Kidney tubule cell (primary cell): ENCODE measurements at places on chromosomes 4 and X.

DNA sequence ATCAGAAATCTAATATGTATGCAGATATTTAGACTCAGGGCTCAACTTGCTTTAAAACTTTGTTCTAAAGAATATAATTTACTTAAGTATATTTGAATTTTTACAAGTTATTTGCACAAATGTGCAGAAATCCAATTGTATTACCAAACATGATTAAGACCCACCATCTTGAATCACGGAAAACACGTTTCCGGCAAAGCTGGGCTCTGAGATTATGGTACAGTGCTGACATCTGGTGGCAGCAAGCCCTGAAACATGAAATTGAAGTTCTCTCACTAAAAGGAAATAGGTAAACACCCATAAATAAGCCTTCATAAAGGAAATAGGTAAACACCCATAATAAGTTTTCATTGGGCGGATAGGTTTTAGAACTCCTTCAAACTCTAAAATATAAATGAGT is 98.3 kb upstream of the MAOA start:
- peak; percentile 63 for DNase-seq

GRCh38 chrX:71085900-71086299 is 9.8 kb upstream of the FOXO4 start:
- no peak for DNase-seq

DNA sequence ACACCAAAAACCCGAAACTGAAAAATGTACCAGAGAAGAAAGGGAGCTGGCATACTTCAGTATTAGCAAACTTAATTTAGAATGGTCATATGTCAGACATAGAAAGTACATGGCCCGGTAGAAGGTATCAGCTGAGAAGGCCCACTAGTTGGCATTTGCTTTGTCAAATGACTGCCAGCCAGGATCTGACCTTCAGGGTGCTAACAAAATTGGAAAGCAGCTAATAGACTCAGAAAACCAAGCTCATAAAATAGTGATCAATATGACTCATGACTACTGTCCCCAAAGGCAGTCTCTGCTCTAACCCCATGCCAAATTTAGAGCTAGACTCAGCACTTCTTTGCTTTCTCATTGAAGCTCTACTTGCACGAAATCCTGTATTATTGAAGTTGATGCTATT is 342.7 kb downstream of the PDGFC start:
- DNase-seq: no peak

DNA sequence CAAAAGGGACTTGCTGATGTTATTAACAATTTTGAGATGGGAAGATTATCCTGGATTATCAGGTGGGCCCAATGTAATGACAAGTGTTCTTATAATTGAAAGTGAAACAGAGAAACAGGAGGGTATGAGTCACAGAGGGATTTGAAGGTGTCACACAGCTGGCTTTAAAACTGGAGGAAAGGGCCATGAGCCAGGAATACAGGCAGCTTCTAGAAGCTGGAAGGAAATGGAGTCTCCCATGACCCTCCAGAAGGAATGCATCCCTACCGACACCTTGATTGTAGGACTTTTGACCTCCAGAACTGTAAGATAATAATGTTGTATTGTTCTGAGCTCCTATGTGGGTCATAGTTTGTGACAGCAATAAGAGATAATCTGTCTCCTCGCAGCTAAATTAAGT is 98.0 kb upstream of the STIM2 start:
- DNase-seq: peak; percentile 72

- no peak for DNase-seq
These were observed 22.7 kb upstream of the YTHDC1 start for GRCh38 chr4:68372588-68372987.

DNA sequence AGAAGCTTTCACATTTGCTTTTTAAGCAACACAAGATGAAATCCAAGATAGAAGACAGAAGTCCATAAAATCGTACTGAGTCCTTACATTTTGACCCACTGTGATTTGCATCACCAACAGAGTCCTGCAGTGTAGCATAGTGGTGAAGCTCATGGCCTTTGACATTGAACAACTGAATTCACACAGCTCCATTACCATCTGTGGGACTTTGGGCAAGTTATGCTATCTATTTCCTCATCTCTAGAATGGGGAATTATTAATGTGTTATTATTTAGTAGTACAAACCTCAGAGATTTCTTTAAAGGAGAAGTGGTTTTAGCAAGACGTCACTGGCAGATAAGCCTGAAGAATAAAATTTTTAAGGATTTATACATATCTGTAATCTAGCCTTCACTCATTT is 10.7 kb downstream of the GPRIN3 start:
- DNase-seq: no peak

DNA sequence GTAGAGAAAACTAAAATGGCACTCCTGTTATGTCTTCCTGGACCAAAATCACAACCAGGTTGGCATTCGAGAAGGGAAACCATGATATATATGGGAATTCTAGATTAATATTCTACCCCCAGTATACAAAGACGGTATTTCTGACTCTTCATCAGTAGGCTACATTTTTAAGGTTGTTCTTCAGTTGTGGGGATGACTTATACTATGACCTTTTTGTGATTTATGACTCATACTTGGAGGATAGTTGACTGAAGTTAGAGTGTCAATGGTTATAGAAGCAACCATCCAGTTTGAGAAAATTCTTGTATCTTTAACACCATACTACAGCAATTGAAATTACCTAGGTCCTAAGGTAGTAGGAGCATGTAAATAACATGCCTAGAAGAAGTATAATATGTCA is 49.8 kb upstream of the CYSLTR1 start:
- DNase-seq: no peak

GRCh38 chrX:119755981-119756533 is 2.3 kb upstream of the SOWAHD start:
- DNase-seq: no peak

DNA sequence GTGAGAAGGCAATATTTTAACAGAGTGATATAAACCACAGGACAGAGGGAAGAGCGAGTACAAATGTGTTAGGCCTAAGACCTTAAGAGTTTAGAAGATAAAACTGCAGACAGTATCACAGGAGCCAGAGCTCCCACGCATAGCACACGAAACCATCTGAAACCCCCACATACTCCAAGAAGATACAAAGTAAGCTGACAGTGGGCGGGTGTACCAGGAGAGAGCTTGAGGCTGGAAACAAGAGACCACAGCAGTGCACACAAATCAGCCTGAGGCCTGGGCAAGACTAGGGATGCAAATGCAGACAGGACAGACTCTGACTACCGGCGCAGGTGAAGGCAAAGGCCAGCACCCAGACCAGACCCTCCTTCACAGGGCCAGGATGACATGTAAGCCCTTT is 54.1 kb upstream of the ARHGAP24 start:
- DNase-seq: no peak

DNA sequence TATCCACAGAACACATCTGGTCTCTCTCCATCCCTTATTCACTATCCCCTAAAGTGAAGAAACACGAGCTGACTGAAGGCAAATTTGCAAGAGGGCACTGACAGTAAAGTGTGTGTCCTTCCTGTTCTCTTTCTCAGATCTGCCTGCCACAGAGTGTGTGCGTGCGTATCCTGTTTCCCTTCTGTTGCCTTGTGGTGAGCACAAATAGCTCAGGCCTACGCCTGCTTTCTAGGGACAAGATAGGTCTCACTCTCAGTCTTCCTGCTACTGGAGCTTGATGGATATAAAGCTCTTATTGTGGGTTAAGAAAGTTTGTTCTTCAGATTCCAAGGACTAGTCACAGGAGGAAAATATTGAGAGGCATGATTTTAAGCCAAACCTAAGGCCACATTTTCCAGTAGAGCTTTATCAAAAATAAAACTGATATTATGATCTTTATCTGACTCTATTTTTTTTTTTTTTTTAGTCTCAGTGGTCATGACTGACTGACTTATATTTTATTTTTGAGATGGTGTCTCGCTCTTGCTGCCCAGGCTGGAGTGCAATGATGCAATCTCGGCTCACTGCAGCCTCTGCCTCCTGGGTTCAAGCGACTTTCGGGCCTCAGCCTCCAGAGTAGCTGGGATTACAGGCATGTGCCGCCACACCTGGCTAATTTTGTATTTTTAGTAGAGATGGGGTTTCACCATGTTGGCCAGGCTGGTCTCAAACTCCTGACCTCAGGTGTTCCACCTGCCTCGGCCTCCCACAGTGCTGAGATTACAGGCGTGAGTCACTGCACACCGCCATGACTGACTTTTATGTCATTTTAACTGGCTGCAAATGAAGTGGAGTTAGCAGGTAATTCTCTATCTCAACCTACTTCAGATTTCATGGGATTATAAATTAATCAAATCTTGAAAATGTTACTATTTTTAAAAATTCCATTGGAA is 140.3 kb upstream of the SH3RF1 start:
- peak; percentile 33 for DNase-seq

- DNase-seq: no peak
These were observed 404.4 kb downstream of the GASK1B start for GRCh38 chr4:157768419-157768818.

- no peak for DNase-seq
These were observed 18.0 kb downstream of the NBDY start for GRCh38 chrX:56746996-56747395.

GRCh38 chrX:110118530-110118929 is 115.6 kb downstream of the TMEM164 start:
- DNase-seq: no peak

DNA sequence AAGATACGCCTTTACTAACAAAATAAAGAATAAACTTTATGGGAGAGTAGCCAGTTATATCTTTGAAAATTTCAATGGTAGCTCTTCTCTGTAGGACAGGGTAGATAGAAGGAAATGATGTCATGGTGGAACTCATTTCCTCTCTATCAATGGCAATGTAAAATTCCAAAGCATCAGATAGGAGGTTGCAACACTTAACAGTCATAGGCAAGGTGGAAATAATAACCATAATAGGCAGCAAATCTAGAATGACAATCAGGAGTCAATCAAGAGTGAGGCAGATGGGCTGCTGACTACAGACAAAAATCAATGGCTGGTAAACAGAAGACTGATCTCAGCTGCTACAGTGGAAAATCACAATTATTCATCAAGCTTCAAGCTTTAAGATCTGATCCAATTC is 53.9 kb upstream of the TET2 start:
- peak; percentile 37 for DNase-seq

DNA sequence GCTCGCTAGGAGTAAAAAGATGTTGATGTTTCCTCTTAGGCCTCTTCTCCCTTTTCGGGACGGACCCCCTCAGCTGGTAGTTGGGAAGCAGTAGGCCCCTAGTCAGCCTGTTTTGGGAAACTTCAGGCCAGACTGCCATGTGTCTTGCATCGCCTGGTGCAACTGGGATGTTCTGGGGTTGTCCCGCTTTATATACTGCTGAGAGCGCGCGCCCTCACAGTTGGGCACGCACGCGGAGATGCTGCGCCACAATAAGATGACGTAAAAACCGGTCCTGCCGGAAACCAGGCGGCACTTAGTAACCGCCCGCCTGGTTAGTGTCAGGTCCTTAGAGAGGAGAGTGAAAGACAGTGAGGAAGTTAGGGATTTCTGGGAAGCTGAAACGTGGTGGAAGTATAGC is 231.3 kb upstream of the CT83 start:
- DNase-seq: no peak

DNA sequence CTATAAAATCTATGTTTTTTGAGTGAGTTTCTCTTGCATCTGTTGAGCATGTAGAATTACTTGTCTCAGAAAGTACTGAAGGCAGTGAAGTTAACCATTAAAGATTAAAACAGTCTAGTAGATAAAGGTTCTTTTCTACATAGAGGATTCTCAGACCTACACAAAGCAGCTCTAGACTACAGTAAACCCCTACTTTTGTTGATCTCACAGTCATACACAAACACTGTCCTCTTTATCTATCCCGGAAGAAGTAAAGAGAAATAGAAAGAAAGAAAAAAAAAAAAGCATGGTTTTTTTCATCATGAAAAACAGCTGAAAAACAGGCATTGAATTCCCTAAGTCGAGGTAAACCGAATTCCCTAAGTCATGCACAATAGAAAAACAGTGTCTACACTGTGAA is 58.6 kb downstream of the COL25A1 start:
- DNase-seq: no peak

- peak; percentile 56 for DNase-seq
These were observed 41.9 kb downstream of the WDR1 start for GRCh38 chr4:10074767-10075105.

DNA sequence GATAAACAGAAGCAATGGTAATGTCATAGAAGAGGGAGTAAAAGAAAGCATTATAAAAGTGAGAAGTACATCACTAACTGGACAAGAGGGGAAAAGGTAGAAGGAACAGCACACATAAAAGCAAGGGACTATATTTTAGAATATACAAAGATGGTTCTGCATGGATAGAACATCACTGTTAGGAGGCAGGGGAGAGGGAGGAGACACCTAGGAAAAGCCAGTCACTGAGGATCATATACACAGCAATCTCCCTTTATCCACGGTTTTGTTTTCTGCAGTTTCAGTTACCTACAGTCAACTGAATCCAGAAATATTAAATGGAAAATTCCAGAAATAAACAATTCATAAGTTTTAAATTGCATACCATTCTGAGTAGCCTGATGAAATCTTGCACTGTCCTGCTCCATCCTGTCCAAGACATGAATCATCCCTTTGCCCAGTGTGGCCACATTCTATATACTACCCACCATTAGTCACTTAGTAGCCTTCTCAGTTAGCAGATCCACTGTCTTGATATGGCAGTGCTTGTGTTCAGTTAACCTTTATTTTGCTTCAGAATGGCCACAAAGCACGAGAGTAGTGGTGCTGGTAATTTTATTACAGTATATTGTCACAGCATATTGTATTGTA is 74.2 kb downstream of the PPA2 start:
- DNase-seq: peak; percentile 74

GRCh38 chr4:25977397-25978170 is 63.6 kb downstream of the SMIM20 start:
- no peak for DNase-seq

GRCh38 chr4:142463206-142463605 is 382.9 kb downstream of the INPP4B start:
- DNase-seq: peak; percentile 3

DNA sequence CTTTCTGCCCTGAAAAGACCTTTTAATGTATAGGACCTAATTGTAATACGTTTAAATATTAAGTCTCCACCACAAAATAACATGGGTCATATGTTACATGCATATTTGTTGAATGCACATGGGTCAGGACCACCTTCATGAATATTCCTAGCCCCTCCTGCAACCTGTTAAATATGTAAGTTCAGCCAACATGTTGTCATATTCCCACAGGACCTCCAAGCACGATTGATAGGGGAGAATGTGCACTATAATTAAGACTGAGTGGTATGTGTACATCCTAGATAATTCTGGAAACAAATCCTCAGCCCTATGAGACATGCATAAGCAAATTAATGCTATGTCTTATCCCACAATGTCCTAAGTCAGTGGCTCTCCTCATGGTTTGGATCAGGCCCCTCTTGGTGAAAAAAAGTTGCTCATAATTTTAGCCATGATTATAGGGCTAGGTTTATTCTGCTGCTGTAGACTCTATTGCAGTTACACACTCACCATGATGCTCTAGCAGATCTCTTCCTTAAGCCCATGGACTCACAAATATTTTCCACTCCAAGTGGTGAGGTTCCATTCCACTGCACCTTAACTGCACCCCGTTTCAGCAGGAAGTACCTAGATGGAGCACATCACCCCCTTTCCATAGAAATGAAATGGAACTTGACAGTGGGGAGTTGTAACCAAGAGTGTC is 10.2 kb downstream of the TIGD2 start:
- DNase-seq: no peak

- no peak for DNase-seq
These were observed 1.7 kb downstream of the TRPC5OS start for GRCh38 chrX:111877681-111878080.
